ENCODE measurements at places on chromosomes 6 and 20.

GRCh38 chr6:3310703-3311102 lies 52.0 kb downstream of the PSMG4 start:
- DNase-seq = no peak

DNA sequence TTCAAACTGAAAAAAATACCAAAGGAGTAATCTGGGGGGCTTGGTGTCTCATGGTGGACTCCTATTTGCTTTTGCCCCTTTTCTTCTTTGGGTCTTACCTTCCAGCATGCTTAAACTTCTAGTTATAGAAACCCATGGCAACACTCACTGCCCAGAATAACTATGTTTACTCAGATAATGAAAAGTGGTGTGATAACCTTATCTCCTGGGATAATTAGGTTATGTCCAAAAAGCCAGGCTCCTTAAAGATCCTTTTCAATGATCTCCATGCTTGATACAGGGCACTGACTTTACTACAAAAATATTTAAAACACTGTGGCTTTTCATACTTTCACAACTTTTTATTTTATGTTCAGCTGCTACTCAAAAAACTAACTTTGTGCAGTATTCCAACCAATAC lies 245.6 kb downstream of the PRKN start:
- DNase-seq = no peak

GRCh38 chr6:156336733-156337132 lies 440.4 kb upstream of the ARID1B start:
- DNase-seq = no peak

DNA sequence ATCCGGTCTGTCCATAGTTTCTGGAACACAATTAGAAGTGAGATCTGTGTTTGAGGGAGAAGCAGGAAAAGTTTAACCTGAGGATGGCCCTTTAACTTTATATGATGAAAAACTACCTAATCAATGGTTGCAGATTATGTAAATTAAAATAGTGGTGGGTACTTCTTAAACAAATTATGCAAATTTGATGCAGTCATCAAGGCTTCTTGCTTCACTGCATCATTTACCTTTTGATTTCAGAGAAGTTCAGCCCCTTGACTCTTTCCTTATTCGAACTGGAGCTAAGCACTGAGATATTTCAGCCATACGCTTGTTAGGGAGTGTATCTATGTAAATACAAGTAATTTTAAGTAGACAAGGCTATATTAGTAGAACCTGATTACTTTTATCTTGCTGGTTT lies 73.8 kb downstream of the JARID2 start:
- DNase-seq = no peak

GRCh38 chr6:148866657-148867268 lies 119.9 kb downstream of the UST start:
- DNase-seq = no peak

- no peak for DNase-seq
Observed at GRCh38 chr6:139722530-139722929, 348.1 kb upstream of the CITED2 start.

DNA sequence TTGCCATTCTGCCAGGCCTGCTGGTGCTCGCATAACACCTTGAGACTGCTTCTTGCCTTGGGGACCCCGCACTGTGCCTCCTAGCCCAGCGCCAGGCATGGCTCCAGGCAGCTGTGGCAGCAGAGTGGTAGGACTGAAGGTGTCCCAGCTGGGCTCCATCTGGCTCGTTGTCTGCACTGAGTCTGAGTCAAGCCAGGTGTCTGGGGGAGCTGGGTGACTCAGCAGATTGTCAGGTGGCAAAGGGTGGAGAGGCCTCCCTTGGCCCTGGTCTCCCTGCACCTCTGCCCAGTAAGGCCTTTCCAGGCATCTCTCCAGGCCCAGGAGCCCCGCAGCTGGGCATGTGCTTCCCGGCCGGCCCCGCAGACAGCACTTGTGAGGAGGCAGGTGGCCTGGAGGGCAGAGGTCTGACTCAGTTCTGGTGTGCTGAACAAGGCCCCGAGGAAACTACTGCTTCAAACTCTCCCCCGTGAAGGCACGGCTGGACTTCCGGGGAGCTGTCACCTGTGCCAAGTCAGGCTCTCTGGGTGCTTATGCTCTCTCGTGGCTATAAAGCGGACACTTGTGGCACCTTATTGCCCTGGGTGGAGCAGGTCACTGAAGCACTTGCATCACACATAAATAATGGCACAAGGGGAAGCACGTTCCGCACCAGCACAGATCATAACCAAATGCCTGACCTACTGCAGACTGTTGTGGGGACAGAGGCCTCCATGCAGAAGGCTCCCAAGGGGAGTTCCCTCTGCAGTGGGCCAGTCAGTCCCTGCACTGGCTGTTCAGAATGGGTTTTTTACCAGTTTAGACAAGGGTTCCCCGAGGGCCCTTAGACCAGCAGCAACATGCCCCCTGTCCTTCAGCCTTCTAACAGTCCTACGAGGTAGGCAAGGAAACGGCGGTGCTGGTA lies 27.5 kb downstream of the FOXC1 start:
- no peak for DNase-seq

DNA sequence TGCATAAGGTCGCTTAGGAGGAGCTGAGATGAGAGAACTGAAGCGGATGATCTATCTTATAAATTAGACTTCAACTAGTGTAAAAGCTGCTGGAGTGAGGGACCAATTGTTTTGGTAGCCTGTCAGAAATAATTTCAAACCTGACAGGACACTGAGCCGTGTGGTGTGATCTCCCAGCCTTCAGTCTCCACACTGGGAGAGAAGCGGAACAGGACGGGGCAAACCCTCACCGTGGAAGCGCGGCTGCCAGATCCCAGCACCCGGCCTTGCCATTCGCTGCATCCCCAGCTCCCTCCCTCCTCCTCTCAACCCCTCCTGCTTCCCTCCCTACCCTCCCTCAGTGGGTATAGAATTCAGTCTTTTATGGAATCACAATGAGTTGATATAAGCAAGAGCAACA lies 900.1 kb upstream of the SLC35B3 start:
- DNase-seq = no peak

GRCh38 chr6:56292505-56293181 lies 45.3 kb upstream of the COL21A1 start:
- DNase-seq = no peak

- no peak for DNase-seq
Observed at GRCh38 chr6:854406-855118, 161.6 kb upstream of the EXOC2 start.

DNA sequence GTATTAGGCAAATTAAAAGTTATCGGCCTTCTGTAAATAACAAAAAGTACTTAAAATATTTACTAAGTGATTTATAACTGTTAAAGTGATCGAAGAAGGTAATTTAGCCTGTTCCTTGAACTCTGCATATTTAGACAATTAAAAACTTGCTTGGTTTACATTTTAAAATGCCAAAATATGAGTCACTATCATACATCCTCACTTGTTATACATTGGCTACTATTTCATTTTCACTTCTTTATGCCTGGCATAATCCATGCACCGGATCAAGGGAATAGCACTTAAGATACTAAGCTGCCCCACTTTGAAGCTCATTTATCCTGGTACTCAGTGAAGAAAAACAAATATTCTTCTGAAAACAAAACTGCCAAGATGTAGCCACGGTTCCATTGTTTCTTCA lies 344.6 kb downstream of the UBE3D start:
- no peak for DNase-seq

DNA sequence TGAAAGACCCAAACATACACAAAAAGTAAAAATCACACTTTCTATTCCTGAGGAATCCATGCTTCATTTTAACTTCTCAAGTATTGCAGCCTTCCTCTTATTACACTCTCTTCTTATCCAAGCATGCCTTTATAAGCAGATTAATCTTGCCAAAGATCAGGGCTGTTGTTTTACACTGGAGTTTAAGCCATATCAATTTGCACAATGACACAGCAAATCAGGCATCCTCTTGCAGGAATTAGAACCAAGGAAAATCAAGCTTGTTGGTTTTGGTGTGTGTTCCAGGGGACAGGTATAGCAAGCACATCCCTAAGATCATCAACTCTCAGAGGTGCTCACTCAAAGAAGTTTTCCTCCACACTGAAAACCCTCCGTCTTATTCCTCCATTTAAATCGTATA lies 69.5 kb downstream of the CYP39A1 start:
- no peak for DNase-seq

DNA sequence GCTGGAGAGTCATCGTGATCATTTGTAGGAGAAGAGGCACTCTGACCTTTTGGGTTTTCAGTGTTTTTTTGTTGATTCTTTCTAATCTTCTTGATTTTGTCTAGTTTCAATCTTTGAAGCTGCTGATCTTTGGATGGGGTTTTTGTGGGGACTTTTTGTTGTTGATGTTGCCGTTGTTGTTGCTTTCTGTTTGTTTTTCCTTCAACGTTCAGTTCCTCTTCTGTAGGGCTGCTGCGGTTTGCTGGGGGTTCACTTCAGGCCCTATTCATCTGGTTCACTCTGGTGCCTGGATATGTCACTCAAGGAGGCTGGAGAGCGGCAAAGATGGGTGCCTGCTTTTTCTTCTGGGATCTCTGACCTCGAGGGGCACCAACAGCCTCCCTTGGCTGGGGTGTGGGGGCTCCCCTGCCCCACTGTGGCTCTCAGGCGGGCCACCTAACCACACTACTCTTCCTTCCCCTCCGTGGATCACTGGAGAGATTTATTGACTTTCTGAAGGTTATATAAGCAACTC lies 21.5 kb upstream of the TMEM244 start:
- DNase-seq = no peak

DNA sequence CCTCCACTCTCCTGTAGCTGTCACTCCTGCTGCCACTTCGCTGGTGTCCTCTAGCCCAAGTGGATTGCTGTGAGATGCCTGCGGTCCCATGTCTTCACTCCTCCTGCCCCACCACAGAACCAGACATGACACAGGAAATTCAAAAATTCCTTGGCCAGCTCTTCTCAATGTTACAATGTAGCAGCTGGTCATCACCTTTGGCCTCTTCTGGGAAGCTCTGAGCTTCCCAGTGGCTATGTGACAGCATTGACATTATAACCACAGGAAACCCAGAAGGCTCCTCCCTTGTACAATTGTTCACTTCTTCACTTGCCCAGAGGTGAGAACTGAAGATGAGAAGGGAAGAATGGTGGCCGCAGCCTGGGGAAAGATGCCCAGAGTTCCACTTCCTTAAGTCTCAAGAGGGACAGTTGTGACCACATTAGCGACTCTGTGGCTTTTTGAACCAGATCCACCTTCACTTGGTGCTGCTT lies 76.1 kb upstream of the NAA20 start:
- DNase-seq = no peak

DNA sequence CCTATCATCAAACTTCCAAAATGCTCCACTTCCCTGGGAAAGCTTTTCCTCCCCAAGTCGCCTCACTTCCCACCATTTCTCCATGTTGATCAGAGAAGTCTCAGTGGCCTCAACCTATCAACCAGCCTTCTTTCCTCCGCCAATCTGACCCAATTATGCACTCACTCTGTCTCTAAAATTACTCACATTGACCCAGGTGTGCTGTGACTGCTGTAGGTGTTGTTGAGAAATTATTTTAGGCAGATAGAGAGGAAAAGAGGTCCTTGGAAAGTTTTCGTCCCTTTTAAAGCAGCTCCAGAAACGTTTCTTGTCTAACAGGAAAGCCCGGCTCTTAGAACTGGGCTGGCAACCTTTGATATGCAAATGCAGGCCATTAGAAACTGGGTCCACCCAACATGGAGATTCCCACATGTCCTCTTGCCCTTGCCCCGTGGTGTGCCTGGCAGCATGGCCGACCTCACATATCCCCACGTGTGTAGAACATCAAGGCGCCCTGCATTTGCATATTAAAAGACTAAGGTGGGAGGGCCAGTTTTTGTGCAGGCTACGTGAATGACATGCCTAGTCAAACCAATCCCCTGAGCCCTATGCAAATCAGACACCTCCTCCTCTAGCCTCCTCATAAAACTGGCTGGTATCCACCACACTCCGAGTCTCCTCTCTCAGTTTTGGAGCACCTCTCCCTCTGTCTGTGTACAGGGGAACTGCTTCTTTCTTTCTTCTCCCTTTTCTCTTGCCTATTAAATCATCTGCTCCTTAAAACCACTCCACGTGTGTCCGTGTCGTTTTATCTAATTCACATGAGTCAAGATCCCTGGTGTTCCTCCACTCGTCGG lies 12.9 kb downstream of the IPCEF1 start:
- DNase-seq = no peak

DNA sequence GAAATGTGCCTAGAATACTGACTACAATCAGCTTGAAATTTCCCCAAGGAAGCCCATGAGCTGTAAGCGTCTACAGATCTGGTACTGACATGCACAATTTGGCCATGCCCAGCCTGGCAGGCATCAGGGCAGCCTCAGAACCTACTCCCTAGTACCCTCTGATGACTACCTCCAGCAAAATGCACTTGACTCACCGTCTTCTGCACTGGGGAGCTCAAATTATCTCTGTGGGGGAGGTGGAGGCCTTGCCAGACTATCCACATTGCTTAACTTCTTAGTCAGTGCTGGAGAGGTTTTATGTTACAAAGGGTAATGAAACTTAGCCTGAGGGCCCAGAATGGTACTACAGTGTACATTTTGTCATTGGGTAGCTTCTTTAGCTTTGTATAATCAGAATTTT lies 126.0 kb upstream of the ADGRF1 start:
- no peak for DNase-seq

- no peak for DNase-seq
Observed at GRCh38 chr20:24469116-24469893, at the start of gene SYNDIG1. TSS of gene SYNDIG1 (plus strand) at chr20:24469629. CDS start at chr20:24543098, 73,469 bp downstream.

DNA sequence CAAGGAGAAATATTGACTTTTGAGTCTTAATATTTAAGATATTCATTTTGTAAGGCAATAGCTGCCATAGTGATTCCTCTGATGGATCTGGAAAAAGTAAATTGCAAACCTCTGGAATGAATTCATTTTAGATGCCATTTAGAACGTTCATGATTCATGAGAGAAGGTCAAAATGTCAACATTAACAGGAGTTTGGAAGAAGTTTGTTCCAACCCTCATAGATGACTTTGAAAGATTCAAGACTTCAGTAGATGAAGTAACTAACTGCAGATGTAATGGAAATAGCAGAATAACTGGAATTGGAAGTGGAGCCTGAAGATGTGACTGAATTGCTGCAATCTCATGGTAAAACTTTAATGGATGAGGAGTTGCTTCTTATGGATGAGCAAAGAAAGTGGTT lies 100.9 kb upstream of the CCN2 start:
- DNase-seq = no peak

DNA sequence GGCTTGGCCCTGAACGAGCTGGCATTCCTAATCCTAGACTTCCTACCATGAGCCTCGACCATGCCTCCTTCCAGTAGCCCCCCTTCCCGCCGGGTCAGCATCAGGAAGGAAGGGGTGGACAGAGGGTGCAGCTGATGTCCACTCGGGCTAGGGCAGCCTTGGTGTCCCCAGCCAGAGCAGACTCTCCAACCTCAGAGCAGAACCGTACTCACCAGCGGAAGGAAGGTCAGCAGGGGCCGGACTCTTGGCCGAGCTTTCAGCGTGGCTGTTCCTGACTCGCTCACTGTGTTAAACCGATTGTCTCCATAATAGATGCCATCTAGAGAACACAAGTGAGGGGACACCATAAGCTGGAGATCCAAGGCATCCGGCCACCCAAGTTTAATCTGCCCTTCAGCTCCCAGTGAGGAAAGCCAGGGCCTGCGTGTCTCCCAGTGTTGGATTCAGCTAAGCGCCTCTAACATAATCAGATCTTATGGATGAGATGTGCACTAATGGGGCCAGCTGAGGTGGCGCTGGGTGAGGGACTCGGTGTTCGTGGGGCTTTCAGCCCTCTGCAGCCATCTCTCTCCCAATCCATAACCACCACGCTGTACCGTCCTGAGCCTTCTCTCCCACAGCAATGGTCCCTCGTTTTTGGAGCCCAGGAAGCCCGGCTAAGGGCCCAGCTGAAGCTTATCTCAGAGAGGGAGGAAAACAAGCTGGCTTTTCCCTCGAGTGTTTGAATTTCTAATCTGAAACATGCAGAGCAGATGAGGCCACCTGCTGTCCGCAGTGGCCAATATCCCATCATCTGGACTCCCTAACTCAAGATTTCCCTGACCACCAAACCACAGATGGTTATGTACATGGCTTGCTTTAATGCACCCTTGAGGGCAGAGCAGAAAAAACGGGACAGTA lies 13.7 kb downstream of the C6orf132 start:
- no peak for DNase-seq
